ENCODE measurements at places on chromosomes 7 and 10.
A peak's percentile ranks its signal among the peaks of the same experiment; 100 is the strongest.

DNA sequence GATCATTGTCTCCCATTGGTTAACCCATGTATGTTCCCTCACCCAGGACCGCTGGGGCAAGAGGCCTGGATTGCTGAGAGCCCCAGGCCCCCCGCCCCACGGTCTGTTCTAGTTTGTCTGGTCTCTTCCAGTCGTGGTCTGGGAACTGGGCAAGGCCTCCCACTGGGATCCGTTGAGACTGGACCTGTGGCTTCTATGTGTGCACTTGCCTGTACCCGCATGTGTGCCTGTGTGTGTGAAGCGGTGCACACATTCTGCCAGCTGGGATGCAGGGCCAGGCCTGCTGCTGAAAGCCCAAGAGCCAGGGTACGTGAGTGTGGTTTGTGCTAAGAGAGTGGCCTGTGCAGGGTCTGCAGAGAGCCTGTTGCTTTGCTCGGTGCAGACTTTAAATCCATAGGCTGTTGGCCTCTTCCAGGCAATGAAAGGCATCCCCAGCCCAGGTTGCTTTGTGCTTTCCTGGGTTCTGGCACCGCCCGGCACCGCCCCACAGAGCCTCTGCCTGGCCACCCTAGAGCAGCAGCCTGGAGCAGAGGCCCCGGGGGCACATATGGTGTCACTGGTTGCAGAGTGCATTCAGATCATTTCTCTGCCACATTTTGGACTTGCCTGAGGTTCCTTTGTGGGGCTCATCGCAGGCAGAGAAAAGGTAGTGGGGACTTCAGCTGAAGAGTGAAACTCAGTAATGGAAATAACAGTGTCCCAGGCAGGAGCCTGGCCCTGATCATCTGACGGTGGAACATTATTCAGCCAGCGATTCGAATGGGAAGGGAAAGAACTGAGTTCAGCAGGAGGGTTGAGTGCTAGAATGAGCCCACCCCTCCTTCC lies 215.5 kb downstream of the GLRX3 start:
- DNase-seq, result peak; percentile 58

GRCh38 chr10:21263263-21263803 lies 262.1 kb downstream of the SKIDA1 start:
- no peak for DNase-seq

GRCh38 chr10:97012470-97012869 lies 173.3 kb downstream of the SLIT1 start:
- no peak for DNase-seq

DNA sequence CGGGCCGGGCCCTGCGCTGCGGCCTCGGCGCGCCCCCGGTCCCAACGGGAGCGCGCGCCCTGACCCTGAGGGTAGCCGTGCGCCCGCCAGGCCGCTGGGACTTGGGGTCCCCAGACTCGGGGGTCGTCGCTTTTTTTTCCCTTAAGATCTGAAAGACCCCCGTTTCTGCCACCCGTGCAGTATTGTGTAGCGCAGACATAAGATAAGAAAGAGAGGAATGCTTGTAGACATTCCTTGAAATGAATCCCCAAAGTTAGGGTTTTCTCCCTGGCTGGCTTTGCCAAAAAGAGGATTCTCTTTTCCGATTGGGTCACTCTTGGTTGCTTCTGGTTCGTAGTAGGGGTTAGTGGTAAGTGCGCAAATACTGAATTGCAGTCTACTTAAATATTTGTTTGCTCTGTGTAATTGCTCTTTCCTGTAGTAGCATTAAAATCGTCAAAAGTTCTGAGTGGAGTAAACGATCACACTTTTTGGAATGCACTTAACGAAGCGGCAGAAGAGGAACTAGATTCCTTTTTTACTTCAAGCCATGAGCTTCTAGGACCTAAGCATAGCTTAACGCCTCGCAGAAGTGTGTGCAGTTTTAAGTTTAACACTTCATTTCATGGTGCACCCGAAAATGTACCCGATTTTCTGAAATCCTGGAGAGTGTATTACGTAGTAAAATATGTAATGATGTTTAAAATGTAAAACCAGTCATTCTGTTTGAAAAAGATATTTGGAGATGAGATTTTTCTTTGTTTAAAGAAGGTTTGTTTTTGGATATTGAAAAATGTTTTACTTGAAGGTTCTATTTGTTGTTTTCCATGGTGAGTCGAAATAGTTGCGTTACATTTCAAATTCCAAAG lies 1.3 kb downstream of the CUL1 start:
- no peak for DNase-seq

- DNase-seq, result no peak
Observed at GRCh38 chr7:94145602-94146001, 141.4 kb upstream of the BET1 start.

- DNase-seq, result no peak
Observed at GRCh38 chr10:86601956-86602602, 52.3 kb upstream of the OPN4 start.

DNA sequence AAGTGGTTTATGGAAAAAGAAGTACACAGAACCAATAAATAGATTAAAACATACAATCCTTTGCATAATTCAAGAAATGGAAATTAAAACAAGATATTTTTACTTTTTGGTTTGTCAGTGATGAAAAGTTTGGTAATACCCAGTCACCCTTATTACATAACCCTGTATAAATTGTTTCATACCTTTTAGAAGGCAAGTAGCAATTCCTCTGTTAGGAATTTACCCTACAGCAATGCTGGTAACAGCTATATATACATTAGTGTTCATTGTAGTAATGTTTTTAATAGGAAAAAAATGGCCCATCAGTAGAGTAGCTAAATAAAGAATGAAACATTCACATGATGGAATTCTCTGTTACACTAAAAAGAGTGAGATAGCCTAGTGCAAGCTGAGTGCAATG lies 42.7 kb downstream of the PTPN12 start:
- no peak for DNase-seq

- DNase-seq, result no peak
Observed at GRCh38 chr10:120738658-120739057, 112.5 kb upstream of the WDR11 start.

GRCh38 chr7:111531993-111532392 lies 30.3 kb downstream of the IMMP2L start:
- no peak for DNase-seq

GRCh38 chr7:133582766-133583523 lies 330.1 kb downstream of the EXOC4 start:
- DNase-seq, result no peak

- no peak for DNase-seq
Observed at GRCh38 chr10:50392966-50393718, 141.8 kb upstream of the ASAH2 start.

- no peak for DNase-seq
Observed at GRCh38 chr10:34647160-34647559, 167.9 kb downstream of the PARD3 start.

GRCh38 chr7:98997846-98998245 lies 119.5 kb downstream of the TRRAP start:
- no peak for DNase-seq

DNA sequence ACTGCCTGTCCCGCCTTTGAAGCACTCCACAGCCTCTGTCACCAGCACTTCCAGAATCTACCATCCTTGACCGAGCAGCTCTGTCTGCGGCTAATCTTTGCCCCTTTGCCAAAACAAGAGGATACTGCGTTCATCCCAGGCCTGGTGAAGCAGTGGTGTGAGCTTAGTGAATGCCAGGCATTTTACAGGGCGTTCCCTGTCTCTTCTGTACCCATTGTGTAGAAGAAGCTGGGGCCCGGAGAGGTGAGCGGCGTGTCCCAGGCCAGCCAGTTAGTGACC lies 61.2 kb downstream of the C10orf105 start:
- no peak for DNase-seq

GRCh38 chr7:155722118-155722517 lies 77.7 kb downstream of the RBM33 start:
- no peak for DNase-seq

- no peak for DNase-seq
Observed at GRCh38 chr10:570628-571163, 118.8 kb downstream of the DIP2C start.

DNA sequence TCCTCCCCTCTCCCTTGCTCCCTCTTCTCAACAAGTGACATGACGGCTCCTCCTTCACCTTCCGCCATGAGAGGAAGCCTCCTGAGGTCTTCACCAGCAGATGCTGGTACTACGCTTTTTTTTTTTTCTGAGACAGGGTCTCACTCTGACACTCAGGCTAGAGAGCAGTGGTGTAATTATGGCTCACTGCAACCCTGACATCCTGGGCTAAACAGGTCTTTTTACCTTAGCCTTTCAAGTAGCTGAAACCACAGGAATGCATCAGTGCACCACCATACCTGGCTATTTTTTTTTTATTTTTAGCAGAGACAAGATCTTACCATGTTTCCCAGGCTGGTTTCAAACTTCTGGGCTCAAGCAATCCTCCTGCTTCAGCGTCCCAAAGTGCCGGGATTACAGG lies 43.6 kb downstream of the MDH2 start:
- DNase-seq, result no peak

GRCh38 chr7:92809397-92809759 lies 27.0 kb downstream of the CDK6 start:
- no peak for DNase-seq

DNA sequence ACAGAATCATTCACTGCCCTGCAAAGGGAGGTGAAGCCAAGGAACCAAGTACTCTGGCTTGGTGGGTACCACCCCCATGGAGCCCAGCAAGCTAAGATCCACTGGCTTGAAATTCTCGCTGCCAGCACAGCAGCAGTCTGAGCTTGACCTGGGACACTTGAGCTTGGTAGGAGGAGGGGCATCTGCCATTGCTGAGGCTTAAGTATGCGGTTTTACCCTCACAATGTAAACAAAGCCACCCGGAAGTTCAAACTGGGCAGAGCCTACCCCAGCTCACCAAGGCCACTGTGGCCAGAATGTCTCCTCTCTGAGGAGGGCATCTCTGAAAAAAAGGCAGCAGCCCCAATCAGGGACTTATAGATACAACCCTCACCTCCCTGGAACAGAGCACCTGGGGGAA lies 1050.0 kb upstream of the GHITM start:
- no peak for DNase-seq

DNA sequence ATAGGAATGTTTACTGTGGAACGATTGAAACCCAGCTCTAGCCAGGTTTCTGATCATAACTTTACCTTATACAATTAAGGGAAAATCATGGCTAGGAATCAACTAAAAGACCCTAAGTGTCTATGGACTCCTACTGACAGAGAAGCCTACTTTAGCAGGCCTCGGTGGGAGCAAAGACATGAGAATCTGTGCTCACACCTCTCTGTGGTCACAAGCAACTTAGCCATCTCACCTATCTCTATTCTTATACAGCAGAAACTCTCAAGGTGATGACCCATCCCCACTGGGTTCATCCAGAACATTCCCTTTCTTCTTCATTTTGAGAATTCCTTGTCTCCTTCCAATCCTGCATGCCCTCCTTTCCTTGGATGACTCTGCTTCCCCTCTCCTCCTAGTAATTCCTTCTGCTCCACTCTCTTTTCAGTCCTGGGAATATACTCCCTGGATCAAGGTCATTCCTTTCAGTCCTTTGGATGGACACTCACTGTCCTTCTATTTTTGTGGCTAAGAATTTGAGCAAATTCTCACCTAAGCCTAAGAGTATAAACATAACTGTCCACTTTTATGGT lies 2.9 kb downstream of the BLNK start:
- no peak for DNase-seq

GRCh38 chr7:28939367-28939766 lies 18.8 kb downstream of the TRIL start:
- DNase-seq, result no peak

- DNase-seq, result no peak
Observed at GRCh38 chr10:127142136-127142535, 54.3 kb downstream of the INSYN2A start.

- no peak for DNase-seq
Observed at GRCh38 chr10:99647601-99648151, 11.6 kb upstream of the ENTPD7 start.

GRCh38 chr7:31000779-31001178 lies 37.0 kb downstream of the GHRHR start:
- DNase-seq, result no peak

DNA sequence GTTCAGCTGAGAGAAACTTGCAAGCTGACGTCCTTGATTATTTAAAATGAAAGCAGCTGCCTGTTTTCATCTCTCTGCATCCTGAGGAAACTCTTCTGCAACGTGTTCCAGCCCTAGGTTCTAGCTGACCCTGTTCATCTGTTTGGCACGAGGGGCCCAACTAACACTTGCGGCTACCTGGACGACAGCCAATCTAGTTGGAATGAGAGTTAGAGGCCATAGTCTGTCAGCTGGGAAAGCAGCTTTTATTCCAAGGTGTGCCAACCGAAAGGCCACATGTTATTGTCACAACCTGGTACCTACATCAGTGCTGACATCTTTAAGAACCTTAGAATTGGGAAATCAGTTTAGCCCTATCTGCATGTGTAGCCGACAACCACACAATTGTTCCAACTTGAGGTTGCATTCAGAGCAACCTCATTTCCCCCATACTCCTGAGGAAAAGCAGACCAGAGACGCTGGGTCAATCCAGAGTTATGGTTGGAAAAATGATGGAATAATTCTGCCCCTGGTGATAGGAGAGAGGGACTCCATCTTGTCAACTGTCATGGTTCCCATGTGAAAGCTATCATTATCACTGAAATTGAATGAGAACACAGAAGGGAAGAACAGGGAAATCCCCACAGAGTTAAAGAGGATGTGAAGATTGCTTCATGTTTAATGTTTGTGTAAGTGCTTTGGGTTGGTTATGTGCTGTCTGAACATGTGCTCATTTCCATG lies 121.6 kb downstream of the EGFR start:
- no peak for DNase-seq

GRCh38 chr10:61211468-61211867 lies 241.7 kb downstream of the TMEM26 start:
- DNase-seq, result no peak
